ENCODE measurements at places on chromosomes 12 and 14.

DNA sequence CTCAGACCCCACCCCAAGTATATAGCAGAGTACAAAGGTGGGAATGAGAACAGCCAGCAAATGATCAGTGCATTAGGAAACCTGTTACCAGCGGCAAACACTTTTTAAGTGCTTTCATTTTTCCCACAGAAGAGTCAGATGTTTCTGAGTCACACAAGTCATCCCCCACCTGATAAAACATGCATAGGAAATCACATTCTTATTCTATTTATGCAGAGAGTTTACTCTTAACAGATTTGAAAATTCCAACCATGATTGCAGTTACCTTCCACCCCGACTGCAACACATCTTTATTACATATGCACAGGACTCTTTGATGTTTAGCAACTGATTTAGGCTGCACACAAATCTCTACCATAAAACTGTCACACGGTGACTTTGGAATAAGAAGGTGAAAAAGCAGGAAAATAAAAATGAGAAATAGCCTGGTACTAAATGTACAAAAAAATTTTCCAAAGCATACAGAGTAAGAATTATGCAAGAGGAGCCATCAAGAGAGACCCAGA lies 236.4 kb downstream of the PAWR start:
- DNase-seq, result no peak

DNA sequence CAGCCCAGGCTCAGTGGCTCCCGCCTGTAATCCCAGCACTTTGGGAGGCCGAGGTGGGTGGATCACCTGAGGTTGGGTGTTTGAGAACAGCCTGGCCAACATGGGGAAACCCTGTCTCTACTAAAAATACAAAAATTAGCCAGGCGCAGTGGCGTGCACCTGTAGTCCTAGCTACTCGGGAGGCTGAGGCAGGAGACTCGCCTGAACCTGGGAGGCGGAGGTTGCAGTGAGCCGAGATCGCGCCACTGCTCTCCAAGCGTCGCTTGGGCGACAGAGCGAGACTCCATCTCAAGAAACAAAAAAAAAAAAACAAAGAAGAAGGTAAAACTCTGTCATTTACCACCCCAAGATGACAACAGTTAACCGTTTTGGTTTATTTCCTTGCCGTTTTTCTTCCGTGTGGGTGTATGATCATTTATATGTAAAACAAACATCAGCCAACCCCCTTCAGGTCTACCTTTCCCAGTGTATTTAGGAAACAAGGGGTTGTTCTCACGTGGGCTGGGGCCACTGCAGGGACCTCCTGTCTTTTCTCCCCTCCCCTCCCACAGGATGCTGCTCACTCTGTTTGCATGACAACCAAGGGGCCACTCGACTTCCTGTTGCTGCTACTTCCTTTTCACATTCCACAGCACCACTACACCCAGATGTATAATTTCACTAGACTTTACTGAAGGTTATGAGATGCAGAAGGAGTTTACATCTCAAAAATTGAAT lies 13.6 kb downstream of the TTC9 start:
- DNase-seq, result no peak

DNA sequence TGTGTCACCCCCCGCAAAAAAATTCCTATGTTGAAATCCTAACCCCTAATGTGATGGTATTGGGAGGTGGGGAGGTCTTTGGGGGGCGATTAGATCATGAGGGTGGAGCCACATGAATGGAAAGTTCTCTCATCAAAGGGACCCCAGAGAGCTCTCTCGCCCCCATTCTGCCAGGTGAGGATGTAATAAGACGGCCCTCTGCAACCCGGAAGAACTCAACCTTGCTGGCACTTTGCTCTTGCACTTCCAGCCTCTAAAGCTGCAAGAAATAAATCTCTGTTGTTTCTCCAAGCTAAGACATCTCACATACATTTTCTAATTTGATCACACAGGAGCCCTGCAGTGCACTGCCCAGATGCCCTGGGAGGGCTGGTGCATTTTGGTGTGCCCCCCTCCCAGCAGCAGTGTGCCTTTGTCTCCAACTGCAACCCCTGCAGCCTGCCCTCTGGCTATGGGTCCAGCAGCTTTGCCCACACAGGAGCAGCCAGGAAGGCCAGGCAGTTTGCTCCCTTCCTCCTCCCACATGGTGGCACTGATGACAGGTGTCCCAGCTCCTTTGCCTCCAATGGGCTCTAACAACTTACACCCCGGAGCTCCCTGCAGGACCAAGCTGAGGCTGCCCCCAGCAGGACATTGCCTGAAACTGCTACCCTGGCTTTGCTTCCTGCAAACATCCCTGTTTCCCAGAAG lies 59.3 kb downstream of the C14orf132 start:
- no peak for DNase-seq

DNA sequence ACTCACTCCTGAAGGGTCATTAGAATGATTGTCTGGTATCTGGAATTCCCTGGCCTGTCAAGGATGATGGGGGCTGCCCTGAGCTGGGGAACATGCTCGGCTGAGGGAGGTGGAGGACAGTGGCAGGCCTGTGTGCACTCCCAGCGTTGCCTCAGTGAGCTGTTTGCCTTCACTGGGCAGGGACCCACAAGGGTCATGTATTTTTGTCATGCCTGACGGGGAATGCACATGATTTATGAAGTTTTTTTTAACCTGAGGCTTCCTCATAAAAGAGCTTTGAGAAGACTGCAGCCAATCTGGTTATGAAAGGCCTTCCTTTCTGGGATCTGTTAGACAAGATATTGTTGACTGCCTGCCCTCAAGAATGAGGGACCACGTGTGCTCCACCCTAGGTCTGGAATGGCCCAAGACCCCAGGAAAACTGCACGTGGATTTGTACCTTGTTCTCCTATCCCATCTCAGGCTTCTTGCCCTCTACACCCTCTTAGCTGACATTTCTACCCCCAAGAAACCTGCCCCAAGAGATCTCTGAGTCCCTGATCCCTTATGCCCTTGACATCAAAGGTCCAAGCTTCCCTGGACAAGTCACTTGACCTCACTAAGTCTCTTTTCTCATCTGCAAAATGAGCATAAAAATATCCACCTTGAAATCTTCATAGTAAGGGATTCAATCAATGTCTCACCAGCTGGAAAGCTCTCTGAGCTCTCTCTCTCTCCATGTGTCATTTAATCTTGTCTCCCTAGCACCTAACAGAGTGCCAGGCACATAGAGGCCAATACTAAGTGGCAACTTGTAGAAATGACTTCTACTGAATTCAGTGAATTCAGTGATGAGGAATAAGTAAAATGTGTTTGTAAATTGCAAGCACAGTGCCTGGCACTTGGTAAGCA lies 24.5 kb upstream of the COL2A1 start:
- DNase-seq, result no peak

DNA sequence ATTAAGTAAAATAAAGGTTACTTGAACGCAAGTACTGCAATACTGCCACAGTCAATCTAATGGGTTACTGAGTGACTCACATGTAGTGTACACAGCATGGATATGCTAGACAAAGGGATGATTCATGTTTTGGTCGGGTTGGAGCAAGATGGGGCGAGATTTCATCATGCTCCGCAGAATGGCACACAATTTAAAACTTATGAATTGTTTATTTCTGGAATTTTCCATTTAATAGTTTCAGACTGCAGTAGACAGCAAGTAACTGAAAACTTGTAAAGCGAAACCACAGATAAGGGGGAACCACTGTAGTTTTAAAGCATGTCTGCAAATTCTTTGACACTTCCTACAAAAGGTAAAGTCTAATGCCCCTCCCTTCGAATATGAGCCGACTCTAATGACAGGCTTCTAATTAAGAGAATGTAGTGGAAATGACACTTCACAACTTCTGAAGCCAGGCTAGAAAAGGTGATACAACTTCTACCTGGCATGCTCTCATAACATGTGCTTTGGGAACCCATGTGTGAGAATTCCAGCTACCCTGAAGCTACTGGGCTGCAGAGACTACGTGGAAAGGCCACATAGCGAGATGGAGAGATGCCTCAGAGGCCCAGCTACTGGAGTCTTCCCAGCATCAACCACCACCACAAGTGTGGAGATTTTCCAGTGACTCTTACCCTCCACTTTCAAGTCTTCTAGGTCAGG lies 13.9 kb upstream of the TCP11L2 start:
- DNase-seq, result no peak

- DNase-seq, result no peak
Measured at GRCh38 chr12:125255935-125256633, 190.8 kb downstream of the AACS start.

- DNase-seq, result no peak
Measured at GRCh38 chr14:75514673-75515628, 7.3 kb upstream of the BATF start.

GRCh38 chr12:117494833-117495655 lies 133.6 kb upstream of the NOS1 start:
- DNase-seq, result no peak

GRCh38 chr14:70177081-70177800 lies 11.5 kb downstream of the SLC8A3 start:
- no peak for DNase-seq

- no peak for DNase-seq
Measured at GRCh38 chr12:123713823-123714585, 1.9 kb downstream of the ATP6V0A2 start.

DNA sequence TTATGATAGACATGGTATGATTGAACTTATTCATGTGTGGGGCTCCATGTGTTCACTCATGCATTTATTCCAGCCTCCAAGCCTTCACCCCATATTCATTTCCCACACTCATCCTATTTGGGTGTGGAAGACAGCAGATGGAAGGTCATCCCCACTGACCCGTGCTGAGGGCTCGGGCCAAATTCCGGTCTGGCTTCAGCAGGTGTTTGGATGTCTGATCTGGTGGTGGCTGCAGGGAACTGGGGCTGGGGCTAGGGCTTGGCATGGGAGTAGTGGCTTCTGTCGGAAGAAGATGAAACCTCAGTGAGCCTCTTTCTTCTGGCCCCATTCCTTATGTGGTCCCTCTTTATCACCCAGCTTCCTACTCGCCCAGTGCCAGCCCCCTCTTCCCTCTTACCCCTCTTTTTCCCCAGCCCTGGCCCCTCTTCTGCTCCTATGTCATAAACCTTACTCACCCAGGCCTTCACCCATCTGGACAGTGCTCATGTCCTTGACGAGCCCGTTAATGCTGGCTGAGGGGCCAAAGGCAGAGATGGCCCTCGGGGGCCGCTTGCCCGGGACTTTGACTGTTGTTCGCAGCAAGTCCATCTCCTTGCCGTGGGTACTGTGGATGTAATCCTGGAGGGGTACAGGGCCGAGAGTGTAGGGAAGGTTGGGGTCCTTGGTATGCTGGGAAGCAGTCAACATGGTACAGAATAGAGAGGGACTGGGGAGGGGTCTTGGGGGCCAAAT lies 8.0 kb downstream of the AGAP2 start:
- no peak for DNase-seq

GRCh38 chr14:67857778-67858350 lies 38.3 kb downstream of the RAD51B start:
- no peak for DNase-seq

GRCh38 chr12:70078161-70078560 lies 165.1 kb upstream of the CNOT2 start:
- DNase-seq, result no peak

GRCh38 chr14:89855961-89856656 lies 98.4 kb downstream of the EFCAB11 start:
- DNase-seq, result no peak

DNA sequence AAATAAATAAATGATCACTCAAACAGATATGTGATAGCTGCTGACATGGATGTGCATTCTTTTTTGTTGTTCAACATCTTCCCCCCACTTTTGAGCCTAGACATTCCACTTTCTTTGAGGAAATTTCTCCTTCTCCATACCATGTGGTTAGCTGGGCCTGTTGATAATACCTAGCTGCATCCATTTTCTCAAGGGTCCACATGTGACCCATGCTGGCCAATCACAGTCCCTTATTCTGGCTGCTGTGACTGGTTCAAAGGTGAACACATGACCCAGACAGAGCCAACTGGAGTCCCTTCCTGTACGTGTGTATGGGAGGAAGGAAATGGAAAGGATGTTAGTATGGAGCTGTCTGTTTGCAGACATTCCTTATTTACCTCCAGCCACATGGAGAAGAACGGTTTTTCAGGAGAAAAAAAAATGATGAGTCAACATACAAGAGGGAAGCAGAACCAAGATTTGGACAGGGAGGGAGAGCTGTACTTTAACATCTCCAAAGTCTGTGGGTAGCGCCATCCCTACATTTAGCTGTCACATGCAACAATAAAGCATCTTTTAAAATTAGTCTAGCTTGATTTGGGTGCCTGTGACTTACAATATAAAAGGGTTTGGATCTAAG lies 391.7 kb upstream of the TBX3 start:
- no peak for DNase-seq

- no peak for DNase-seq
Measured at GRCh38 chr12:108938247-108938924, 58.5 kb downstream of the DAO start.

DNA sequence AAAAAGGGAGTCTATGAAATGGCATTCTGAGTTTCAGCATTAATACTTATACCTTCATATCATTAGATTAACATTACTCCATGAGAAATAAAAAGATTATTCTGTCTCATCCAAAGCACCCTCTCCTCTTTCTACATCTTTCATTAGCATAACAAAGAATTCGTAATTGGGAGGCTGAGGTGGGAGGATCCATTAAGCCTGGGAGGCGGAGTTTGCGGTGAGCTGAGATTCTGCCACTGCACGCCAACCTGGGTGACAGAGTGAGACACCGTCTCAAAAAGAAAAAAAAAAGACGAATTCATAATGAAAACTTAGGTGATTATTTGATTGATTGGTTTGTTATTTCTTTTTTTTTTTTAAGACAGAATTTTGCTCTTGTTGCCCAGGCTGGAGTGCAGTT lies 1.8 kb upstream of the CDK17 start:
- DNase-seq, result no peak

GRCh38 chr12:1884651-1885050 lies 33.8 kb downstream of the CACNA2D4 start:
- DNase-seq, result no peak

DNA sequence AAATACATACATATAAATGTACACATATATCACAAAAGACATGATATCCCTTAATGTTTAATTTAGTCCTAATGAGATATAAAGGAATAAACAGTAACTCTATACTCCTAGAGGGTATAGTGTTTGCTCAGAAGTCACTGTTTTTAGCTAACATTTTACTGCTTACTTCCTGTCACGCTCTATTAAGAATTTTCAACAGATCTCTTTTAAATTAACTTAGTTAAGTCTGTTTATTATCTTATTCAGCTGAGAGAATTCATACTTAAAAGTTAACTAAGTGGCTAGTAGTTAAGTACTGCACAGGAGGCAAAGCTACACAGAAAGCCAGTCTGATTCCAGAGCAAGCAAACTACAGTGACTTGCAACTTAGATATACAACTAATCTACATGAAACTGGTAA lies 39.9 kb downstream of the GXYLT1 start:
- DNase-seq, result no peak
